CD4-positive, alpha-beta T cell treated with Interleukin-15 for 4 hours (primary cell): ENCODE measurements at places on chromosomes 16 and 17.
A peak's percentile ranks its signal among the peaks of the same experiment; 100 is the strongest.

DNA sequence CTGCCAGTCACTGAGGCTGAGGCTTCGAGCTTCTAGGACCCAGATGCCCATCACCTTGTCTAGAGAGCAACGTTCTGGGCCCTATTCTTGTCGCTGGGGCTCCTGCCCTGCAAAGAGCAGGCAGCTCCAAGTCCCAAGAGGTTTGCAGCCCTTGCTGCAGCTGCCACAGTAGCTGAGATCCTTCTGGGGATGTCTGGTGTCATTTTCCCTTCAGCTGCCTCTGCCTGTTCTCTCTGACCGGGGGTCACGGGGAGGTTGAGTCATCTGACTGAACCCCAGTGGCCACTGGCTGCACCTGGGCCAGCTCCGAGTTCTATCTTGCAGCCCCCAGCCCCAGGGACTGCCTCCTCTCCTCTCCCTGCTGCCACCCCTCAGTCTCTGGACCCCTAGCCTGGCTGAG, 4.9 kb downstream of the WSCD1 start:
- DNase-seq = no peak

DNA sequence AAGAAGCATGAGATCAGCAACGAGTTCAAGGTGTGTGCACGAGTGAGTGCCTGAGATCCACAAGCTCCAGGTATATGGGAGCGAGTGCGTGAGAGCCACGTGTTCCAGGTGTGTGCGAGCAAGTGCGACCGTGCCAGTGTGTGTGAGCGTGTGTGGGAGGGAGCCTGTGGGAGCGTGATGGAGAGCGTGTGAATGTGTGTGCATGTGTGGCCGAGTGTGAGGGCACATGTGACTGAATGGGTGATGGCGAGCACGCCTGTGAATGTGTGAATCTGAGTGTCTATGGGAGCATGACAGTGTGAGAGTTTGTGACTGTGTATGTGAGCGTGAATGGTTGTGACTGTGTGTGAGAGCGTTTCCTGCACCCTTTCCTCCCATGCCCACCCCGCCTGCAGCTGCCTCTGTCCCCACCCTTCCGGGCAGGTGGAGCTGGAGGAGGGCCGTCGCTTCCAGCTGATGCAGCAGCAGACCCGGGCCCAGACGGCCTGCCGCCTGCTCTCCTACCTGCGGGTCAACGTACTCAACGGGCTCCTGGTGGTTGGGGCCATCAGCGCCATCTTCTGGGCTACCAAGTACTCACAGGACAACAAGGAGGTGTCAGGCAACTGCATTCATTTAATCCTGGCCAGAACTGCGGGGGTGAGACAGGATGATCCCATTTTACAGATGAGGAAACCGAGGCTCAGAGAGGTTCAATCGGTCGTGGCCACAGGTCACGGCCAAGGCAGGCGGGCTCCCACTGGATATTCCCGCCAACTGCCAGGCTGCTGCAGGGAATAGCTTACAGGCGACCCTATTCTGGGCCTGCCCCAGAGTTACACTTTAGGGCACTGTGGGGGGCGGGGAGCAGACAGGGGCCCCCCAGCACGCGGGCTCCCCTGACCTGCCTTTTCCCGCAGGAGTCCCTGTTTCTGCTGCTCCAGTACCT, 3.7 kb downstream of the TMC8 start:
- peak; percentile 88 for DNase-seq

DNA sequence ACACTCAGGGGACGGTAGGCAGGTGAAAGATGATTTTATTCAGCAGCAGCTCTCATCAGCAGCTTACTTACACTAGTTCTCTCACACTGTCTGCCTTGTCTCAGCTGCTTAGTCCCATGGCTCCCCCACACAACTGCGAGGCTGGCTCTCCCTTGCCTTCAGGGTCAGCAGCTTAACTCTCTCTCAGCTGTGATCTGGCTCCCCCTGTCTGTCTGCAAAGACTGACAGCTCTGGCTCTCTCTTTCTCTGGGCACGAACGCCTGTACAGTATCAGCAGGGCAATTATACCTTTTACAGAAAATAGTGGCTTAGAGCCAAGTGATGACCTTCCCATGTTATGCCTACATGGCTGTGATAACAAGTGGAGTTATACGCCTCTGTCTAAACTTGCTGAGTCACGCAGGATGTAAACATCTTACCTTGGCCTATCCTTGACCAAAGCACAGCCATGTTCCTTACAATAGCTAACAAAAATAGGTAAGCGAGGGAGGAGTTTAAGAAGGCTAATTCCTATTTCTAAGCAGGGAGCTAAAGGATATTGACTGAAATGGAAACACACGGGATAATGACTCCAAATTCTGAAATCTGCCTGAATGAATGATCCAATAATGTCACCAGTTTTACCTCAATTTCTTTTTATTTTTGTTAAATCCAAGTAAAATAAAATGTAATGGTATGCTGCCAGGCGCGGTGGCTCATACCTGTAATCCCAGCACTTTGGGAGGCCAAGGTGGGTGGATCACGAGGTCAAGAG, 1.1 kb upstream of the NDUFAB1 start:
- peak; percentile 25 for DNase-seq

GRCh38 chr17:47184681-47185080, 4.4 kb downstream of the CDC27 start:
- no peak for DNase-seq

- DNase-seq = no peak
Observed at GRCh38 chr16:51287121-51287755, 136.2 kb upstream of the SALL1 start.

GRCh38 chr17:15154618-15155017, 110.5 kb downstream of the PMP22 start:
- no peak for DNase-seq

GRCh38 chr17:64423881-64424280, 25.0 kb upstream of the MILR1 start:
- DNase-seq = no peak

DNA sequence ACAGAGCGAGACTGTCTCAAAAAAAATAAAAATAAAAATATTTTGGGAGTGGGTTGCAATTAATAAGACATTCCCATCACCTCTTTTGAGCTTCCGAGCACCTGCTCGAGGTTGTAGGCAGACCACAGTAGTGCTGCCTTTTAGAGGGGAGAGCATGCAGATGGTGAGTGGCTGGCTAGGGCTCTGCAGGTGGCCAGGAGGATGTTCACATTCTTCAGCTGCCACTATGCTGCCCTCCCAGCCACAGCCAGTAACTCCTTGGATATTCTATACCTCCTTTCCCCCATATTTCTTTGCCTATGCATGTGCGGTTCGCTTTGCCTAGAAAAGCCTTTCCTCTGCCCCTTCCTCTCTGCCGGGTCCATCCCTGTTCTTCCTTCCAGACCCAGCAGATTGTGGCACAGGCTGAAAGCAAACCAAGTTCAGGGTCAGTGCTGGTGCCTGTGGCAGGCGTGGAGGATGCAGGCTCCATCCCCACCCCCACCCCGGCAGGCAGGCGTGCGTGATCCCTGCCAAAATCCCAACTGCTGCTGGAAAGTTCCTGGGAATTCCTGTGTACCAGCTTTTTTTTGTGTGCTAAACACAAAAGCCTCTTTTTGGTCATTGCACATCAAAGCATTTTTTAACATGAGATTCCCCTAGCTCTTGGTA, 33.8 kb upstream of the CMIP start:
- DNase-seq = no peak

DNA sequence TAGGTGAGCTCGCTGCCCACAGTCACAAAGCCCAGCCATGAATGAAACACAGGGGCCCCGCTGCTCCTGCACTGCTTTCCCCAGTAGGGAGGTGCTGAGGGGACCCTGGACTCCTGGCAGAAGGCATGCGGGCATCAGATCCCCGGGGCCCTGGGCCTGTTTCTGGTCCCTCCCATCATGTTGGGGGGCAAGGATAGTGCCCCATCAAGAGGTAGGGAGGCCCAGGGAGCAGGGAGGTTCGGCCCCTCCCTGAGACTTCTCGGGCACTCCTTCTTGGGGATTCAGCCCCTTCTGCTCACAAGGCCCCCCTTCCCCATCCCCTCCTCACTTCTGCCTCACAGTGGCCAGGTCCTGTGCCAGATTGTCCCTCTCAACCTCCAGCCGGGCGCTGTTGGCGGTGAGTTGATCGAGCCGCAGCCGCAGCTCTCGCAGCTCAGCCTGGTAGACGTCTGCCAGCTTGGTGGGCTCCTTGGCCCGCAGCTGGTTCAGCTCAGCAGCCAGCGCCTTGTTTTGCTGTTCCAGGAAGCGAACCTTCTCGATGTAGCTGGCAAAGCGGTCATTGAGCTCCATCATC, 515 bp downstream of the GFAP start:
- no peak for DNase-seq

GRCh38 chr16:11142951-11143350, 113.1 kb downstream of the SOCS1 start:
- DNase-seq = no peak

GRCh38 chr17:56883616-56884015, 30.2 kb downstream of the TRIM25 start:
- no peak for DNase-seq

DNA sequence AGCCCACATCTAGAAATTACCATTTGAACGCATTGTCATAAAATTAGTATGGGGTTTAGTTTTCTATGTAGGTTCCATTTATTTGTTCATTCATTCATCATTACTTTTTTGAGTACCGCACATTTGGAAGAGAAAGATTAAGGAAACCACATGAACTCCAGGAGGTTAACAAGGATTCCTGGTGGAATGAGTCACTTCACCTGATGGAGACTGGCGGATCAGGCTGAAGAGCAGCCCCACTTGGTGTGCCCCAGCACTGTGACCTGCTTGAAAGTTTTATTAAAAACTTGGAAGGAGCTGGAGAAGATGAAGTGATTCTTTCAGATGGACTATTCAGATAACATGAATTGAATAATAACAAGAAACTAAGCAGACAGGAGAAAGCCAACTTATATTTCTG, 293.6 kb upstream of the CDH11 start:
- no peak for DNase-seq

- no peak for DNase-seq
Observed at GRCh38 chr17:70521821-70522256, 352.5 kb downstream of the KCNJ2 start.

GRCh38 chr17:4201226-4201625, 58.2 kb downstream of the CYB5D2 start:
- no peak for DNase-seq

DNA sequence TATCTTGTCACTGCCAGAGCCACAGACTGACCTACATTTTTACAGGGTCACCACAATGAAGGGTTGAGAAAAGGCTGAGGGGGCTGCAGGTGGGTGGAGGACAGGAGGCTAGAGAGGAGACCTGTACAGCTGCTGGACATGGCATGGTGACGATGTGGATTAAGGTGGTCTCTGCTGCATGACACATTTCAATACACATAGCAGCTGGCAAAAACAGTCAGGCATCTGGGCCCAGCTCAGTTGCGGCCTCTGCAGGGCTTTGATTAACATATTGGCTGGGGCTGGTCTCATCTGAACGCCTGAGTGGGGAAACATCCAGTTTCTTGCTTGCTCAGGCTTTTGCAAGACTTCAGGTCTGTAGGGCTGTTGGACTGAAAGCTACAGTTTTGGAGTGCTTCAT, 265.4 kb upstream of the FOXF1 start:
- DNase-seq = no peak

DNA sequence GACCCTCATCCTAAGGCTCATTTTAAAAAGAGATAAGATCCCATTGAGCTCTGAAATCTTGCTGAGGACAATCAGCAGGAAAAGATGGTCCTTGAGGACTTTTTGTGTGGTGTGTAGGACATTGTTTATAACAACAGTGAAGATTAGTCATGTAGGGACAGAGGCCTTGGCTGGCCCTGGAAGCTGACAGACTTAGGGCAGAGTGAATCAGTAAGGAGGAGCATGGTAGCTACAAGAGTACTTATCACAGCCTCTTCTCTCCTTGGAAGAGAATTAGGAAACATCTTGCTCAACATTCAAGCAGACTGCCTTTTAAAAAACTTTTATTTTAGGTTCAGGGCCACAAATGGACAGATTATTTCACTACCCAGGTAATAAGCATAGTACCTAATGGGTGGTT, 665.9 kb upstream of the SALL1 start:
- no peak for DNase-seq

DNA sequence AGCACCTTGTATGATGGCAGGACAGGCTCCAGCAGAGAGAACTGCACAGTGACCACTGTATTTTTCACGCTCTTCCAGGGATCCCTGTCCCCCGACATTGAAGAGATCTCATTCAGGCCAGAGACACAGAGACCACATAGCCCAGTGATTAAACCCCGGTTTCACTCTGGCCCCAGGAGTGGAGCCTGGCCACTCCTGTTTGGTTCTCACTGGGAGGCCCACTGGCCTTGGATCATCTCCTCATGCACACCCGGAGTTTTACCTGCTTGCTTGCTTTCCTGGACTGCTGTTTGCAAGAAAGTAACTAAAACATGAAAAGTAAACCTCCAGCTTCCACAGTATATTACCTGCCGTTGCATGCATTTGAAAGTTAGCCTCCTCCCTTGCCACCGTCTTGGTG, 13.2 kb upstream of the CLEC18C start:
- DNase-seq = no peak

DNA sequence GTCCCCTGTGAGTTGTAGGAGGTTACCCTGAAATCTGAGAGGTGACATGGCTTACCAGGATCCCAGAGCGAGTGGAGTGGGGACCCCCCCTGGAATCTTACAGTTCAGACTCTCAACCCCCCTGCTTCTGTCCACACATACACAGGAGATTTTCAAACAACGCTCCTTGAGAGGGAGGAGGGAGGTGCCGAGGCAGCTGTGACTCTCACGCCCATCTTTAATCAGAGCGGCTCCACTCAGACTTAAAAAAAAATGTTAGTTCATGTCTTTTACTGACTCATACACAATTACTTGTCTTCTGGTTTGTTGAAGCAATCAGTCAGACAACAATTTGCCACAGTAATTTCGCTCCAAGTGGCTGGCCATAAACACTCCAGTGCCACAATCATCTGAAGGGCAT, 15.4 kb upstream of the TMEM220 start:
- DNase-seq = no peak

GRCh38 chr17:29007860-29008455, 2.1 kb upstream of the SEZ6 start:
- DNase-seq = no peak

- no peak for DNase-seq
Observed at GRCh38 chr17:9224485-9224884, 203.2 kb downstream of the NTN1 start.

DNA sequence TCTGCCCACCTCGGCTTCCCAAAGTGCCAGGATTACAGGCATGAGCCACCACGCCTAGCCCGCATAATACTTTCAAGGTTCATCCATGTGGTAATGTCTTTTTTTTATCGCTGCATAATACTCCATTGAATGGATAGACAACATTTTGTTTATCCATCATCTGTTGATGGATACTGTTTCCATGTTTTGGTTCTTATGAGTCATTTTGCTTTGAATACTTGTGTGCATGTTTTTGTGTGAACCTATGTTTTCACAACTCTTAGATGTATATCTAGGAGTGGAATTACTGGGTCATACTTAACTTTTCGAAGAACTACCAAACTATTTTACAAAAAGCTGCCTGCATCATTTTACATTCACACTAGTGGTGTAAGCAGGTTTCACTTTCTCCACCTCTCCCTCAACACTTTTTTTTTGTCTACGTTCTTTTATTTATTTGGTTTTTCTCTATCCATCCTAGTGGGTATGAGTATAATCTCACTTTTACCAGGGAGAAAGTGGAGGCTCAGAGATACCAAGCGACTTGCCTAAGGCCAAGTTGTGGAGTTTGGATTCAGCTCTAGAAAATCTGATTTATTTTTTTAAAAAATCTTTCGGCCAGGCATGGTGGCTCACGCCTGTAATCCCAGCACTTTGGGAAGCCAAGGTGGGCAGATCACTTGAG, 151.2 kb downstream of the CMIP start:
- peak; percentile 34 for DNase-seq
